Right ventricle myocardium superior (tissue), 1 donor: ENCODE measurements at places on chromosomes 16 and 17. TPM values are rescaled to one million over a fixed set of nuclear protein-coding genes. Genes with fewer than 3 reads are reported as not detected.

GRCh38 chr17:55344514-55344997 lies 77.1 kb downstream of the MMD start:
- DNase-seq: no peak

- no peak for DNase-seq
Observed at GRCh38 chr17:6105649-6106007, 35.4 kb downstream of the WSCD1 start.

- no peak for DNase-seq
Observed at GRCh38 chr17:70872103-70872502, 702.8 kb downstream of the KCNJ2 start.

DNA sequence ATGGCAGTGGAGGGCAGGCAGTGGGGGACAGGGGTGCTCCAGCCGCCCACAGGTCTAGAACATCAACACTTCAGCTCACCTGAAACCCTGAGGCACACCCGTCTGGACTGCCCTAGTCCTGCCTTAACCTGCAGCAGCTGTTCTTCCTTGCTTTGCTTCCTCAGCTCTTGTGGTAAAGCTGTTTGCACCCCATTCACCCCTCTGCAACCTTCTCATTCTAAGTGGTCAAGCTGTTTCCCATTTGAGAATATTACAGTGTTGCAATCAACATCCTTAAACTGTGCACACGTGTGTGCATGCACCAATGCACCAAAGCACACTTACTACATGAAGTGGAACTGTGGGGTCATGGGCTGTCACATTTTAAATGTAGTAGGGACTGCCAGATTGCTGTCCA lies 32.4 kb downstream of the SCNN1B start:
- no peak for DNase-seq

DNA sequence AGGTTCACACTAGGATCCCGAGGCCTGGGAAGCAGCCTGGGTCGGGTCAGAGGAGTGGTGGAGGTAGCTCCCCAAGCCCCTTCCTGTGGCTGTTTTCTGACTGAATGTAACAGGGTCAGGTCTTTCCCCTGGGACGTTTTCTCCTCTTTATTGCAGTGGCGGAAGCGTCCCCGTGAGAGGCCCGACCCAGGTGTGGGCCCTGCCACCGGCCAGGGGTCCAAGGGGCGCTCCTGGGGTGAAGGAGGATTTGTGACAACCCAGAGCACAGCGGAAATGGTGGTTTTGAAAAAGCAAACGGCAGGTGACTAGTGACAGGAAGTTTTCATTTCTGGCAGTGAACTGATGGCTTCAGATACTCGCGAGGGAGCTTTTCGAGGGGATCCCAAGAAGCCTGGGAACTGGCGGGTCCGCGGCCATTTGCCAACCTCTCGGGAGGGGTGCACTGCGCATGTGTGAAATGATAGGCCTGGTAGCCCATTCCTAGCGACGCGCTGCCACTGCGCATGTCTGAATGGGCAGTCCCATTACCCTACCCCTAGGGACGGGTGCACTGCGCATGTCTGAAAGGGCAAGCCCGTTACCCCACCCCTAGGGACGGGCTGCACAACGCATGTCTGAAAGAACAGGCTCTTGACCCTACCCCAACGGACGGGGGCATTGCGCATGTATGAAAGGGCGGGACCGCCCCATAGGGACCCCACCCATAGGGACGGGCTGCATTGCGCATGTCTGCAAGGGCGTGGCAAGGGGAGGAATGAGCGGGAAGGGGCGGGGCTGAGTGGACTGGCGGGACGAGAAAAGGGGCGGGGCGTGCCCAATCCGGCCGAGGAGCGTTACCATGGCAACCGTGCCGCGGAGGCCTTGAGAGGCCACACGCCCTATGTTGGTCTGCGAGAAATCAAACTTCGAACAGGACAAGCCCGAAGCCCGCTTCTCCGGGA lies 1747.9 kb downstream of the TP53TG3F start:
- no peak for DNase-seq

- DNase-seq: no peak
Observed at GRCh38 chr17:50663812-50664374, 29.2 kb downstream of the ABCC3 start.

ITGAX gene
- 1.2 TPM for total RNA-seq

C17orf58 gene
- total RNA-seq: 7.9 TPM

- DNase-seq: no peak
Observed at GRCh38 chr17:50693036-50693682, 14.6 kb downstream of the ANKRD40 start.

GRCh38 chr17:51537996-51538550 lies 277.7 kb downstream of the UTP18 start:
- no peak for DNase-seq

TBC1D3 gene
- total RNA-seq: not detected

MMD gene
- 13.4 TPM for total RNA-seq

DNA sequence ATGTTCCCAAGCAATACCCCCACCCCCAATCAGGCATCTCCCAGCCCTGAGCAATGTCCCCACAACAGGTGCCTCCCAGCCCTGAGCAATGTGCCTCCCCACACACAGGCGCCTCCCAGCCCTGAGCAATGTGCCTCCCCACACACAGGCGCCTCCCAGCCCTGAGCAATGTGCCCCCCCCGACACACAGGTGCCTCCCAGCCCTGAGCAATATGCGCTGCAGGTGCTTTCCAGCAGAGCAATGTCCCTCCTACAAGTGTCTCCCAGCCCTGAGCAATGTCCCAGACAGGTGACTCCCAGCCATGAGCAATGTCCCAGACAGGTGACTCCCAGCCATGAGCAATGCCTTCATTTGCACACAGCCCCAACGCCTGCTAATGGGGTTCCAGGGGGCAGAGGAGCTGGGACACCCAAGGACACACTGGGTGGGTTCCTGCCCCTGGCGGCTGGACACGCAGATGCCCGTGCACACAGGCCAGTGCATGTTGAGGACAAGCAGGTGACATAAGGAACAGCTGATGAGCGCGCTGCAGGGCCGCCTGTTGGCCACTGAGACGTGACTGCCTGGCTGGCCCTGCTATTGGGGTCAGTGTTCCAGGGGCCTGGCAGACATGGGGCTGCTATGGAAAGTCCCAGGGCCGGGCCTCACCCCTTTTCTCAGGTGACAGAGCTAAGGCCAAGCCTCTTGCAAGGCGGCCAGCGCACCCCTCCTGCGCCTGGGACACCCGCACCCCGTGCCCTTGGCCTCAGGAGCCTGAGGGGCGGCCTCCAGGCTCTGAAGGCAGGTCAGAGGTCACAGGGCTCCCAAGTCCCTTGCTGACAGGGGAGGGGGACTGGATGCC lies 26.9 kb upstream of the PABPN1L start:
- DNase-seq: no peak

DNA sequence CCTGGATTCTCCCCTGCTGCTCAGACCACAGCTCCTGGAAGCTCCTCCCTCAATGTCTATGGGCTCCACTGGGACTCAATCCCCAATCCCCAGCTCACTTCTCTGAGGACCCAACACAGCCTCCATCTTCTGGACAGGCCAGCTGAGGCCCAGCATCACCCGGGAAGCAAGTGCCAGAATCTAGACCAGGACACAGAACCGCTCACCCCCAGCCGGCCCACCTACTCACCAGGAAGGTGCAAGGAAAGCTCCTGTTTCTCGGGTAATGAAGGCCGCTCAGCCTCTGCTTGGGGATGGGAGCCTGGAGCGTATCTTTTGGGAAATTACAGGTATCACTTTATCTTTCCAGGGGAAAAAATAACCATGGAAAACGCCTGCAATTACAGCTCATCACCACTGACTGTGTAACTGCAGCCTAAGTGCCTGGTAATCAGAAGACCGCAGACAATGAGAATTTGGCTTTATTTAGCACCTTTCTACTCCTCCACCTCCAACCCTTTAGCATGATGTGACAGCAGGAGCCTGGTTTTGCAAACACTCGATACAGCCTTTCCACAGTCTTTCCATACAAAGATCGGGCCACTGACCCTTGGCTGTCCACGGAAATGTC lies 49.6 kb upstream of the RPL38 start:
- no peak for DNase-seq

DNA sequence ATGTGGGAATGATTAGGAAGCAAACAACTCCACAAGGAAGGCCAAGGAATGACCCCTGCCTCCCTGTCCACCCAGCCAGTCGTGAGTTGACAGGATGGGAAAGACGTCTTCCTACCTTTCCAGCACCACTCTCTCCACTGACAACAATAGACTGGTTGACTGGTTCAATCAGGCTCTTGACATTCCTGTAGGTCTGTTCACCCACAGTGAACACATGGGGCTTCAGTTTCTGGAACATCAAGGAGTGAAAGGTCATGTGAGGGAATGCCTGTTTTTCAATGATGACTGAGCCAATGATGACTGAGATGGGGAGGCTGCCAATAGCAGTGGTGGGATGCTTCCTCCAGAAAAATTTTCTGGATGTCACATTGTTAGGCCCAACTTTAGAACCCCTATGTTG lies 9.6 kb downstream of the MYO19 start:
- DNase-seq: no peak

GRCh38 chr17:77449908-77450741 lies 309.4 kb downstream of the SEC14L1 start:
- peak; percentile 91 for DNase-seq

DNA sequence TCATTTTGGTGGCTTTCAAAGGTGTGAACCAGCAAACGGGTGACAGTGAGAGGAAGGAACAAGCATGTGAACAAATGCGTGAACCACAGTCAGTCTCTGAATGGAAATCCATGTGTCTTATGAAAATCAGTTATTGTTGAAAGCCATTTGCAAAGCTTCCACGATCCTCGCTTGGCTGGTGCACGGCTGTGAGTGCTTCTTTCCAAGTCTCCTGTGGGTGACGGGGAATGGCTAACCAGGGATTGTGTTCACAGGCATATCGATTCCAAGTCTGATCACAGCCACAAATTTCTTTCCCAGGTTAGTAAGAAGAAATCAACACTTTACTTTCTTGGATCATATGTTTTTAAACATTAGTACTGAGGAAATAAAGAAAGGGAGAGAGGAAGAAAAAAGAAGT lies 556.9 kb upstream of the RBFOX1 start:
- no peak for DNase-seq

P2RX1 gene
- total RNA-seq: 0.08 TPM

DEXI gene
- 112 TPM for total RNA-seq

HOXB1 gene
- not detected for total RNA-seq

GRCh38 chr17:61209525-61209924 lies 190.1 kb upstream of the TBX2 start:
- no peak for DNase-seq

DNA sequence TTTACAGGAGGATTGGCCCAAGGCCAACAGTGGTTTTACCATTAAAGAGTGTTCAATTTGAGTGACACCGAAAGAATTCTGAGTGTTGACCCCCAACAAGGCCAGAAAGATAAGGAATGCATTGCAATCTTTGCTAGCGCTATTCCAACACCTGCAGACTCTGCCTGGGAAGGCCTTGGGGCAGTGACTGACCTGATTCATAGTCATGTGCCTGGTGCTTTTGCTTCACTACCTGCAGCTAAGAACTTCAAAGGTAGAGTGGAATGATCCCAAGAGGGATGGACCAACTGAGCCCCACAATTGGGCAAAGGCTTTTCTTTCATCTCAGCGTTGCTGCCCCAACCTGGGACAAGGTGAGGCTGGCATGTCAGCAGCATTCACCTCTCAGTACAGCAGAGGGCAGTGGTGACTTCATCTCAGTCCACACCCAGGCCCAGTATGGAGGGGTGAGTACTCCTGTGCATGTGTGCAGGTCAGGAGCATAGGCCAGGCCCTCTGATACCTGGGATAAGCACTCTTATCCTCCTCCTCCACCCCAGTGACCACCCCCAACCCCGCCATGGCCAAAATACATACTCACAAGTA lies 149.6 kb upstream of the GNAO1 start:
- no peak for DNase-seq

NLRC3 gene
- 0.89 TPM for total RNA-seq

DNA sequence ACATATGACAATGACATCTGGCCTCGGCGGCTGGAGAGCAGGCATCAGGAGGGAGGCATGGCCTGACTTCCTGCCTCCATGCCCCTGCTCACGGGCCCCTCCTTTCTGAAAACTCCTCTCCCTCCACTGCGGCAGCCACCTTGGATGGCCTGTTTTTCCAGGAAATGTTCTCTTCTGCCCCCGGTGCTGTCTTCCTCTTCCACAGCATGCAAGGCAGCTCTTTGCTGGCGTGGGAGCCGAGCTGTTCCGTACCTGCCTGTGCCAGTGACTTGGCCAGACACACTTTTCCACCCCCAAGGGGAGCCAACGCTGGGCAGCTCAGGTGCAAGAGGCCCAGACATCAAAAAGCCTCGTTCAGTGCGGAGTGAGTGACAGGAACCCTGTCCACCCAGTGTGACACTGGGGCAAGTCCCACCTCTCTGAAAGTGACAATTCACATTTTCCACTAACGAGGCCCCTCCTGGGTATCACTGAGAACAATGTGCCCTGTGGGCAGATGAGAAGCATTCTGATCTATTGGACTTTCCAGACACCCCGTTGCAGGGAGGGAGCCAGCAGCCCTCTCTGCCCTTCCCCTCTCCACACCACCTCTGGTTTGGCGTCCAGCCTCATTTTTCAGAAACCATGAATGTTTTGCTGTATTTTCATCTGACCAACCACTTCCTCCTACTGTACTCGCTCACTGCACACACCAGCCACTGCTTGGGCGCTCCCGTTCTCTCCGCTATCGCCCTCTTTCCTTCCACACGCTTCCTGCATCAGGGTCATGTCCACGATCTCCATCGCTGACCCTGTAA lies 31.2 kb downstream of the NSMCE1 start:
- peak; percentile 50 for DNase-seq

DNA sequence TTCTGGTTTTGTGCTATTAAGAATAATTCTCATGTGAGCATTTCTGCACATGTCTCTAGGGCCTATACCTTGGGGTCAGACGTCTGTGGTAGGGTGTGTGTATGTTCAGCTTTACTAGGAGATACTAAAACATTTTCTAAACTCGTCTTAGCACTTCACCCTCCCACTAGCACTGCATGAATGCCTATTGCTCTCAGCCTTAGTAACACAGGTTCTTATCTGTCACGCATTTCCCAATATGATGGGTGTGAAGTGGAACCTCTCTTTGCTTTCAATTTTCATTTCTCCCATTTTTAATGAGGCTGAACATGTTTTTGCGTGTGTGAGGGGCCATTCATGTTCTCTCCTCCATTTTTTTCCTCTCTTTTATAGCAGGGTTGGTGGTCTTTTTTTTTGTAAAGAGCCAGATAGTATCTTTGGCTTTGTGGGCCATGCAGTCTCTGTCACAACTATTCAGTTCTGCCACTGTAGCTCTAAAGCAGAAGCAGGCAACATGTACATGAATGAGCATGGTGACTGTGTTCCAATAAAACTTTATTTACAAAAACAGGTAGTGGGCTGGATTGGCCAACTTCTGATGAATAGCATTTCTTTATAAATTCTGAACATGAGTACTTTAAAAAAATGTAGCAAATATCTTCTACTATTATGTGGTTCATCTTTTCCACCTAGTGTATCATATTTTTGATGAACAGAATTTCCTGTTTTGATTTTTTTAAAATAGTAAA lies 354.0 kb downstream of the XYLT1 start:
- DNase-seq: no peak

GRCh38 chr17:917391-917811 lies 62.2 kb downstream of the NXN start:
- no peak for DNase-seq

SLC9A5 gene
- 0.83 TPM for total RNA-seq

CCL23 gene
- not detected for total RNA-seq

- DNase-seq: no peak
Observed at GRCh38 chr16:76959166-76959565, 231.8 kb upstream of the MON1B start.

- no peak for DNase-seq
Observed at GRCh38 chr16:57262841-57263540, 17.9 kb downstream of the ARL2BP start.
